ENCODE measurements at places on chromosomes 5 and 9. TPM values are rescaled to one million over a fixed set of nuclear protein-coding genes. Genes with fewer than 3 reads are reported as not detected.

GRCh38 chr5:16791036-16791705, 144.9 kb downstream of the MYO10 start:
- DNase-seq, result peak; percentile 61

GRCh38 chr5:10702911-10703491, 58.0 kb downstream of the DAP start:
- DNase-seq, result peak; percentile 65

GRCh38 chr5:143796125-143796524, 15.8 kb upstream of the HMHB1 start:
- no peak for DNase-seq

- no peak for DNase-seq
Observed at GRCh38 chr9:4515958-4516375, 25.7 kb downstream of the SLC1A1 start.

- DNase-seq, result no peak
Observed at GRCh38 chr5:175653763-175654162, 4.1 kb upstream of the HRH2 start.

DNA sequence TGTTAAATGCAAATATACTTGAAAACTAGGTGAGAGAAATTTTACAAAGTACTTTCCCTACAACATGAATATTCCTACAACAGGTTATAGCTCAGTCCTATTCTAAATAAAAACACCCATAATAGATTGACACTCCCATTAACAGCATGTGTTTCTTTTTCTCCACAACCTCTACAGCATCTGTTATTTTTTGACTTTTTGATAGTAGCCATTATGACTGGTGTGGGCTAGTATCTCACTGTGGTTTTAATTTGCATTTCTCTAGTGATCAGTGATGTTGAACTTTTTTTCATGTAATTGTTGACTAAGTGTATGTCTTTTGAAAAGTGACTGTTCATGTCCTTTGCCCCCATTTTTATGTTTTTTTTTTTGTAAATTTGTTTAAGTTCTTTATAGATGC, 1506.1 kb upstream of the CDH9 start:
- no peak for DNase-seq

GRCh38 chr5:21219966-21220365, 1232.0 kb upstream of the CDH18 start:
- DNase-seq, result no peak

DNA sequence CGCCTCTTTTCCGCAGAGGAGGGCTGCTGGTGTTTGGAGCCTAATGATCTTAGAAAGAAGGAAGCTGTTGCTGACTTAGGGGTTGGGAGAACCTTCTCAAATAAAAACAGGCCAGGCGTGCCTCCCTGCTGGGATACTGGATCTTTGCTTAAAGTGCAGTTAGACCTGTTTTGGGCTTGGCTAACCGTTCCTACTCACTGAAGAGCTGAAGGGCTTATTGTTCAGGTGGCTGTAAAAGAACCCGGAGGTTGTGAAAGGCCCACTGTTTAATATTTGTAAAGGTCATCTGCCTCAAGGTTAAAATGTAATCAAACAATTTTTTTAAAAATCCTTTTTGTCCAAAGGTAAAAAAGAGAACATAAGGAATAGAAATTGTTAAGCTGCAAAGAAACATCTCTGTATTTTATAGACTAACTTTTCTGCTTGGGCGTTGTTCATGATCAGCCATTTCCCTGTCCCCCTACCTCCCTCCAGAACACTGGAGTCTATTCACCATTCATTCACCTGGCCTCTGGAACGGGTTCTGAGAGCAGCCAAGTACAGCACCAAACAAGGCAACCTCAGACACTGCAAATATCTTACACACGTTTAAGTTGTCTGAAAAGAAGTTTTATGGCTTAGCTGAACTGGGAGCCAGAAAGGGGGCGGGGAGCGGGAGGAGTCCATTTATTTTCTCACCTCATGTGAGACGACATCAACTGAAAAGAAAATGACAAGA, 18.6 kb upstream of the MTMR12 start:
- no peak for DNase-seq

DNA sequence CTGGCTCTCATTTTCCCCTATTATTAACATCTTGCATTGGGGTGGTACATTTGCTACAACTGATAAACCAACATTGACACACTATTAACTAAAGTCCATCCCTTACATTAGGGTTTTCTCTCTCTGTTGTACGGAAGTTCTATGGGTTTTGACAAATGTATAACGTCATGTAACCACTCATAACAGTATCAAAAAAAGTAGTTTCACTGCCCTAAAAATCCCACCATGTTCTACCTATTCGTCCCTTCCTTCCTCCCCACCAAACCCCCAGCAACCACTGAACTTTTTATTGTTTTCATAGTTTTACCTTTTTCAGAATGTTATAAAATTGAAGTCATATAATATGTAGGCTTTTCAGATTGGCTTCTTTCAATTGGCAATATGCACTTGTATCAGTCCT, 40.1 kb downstream of the MLLT3 start:
- DNase-seq, result no peak

- DNase-seq, result no peak
Observed at GRCh38 chr9:78437806-78438205, 140.9 kb downstream of the PSAT1 start.

GRCh38 chr5:54285686-54286085, 24.7 kb downstream of the ARL15 start:
- DNase-seq, result no peak

DNA sequence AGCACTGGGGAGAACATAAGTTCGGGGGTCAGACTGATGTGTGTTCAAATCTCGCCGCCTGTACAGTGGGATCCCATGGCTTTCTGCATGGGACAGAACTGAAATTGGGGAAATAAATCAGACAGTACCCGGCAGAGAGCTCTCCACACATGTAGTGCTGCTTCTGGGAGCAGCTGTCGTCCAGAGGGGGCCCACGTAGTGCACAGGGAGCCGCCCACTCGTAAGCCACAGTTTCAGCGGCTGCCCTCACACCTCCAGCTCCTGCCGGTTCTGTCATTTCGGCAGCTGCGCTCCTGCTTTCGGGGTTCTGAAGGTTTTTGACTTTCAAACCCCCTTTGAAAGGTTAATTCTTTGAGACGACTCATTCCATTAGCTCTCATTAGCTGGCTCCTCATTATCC, 83.1 kb downstream of the OLFM1 start:
- no peak for DNase-seq

DNA sequence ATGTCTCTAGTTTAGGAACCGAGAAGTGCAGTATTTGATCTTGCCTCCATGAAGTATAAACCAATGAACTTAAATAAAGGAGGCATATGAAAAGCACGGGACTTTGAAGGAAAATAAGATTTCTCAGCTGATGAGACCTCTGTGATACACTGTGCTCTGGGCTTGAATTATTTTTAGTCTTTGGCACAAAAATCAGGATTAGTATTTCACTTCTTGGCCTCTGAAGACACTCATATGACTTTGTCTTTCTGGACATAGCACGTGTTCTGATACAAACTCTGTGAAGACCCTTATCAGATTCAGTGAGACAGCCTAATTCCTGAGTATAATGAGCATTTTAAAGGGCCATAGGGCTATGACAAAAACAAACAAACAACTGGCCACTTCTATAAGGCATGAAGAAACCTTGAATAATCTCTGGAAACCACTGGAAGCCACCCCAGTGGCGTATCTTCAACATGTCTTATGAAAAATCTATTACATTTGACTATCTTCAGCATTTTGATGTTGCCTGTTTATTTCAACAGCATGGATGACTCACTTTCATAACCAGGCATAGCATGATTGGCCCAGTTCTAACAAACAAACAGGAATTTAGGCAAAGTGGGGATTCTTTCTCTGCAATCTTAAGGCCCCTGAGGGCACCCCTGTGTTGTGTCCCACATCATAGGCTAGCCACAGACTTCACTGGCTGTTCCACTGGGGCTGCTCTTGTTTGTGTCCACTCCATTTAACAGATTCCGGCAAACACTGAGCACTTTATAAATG, 90.3 kb upstream of the ZNF462 start:
- peak; percentile 40 for DNase-seq

DNA sequence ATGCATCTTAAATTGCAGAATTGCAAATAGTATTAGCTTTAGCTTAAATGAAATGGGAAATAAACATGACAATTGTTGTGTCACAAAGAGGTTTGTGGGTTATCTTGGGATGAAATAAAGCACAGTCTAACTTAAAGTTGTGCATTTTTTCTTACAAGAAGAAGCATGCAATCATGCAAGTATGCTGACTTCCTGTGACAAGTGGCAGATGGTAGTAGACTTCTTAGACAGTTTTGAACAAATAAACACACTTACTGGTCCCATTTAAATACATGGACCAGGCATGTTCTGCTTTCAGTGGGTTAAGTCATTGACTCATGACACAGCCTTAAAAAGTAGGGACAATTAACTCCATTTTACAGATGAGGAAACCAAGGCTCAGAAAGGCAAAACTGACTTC, 15.9 kb upstream of the C5orf63 start:
- no peak for DNase-seq

DNA sequence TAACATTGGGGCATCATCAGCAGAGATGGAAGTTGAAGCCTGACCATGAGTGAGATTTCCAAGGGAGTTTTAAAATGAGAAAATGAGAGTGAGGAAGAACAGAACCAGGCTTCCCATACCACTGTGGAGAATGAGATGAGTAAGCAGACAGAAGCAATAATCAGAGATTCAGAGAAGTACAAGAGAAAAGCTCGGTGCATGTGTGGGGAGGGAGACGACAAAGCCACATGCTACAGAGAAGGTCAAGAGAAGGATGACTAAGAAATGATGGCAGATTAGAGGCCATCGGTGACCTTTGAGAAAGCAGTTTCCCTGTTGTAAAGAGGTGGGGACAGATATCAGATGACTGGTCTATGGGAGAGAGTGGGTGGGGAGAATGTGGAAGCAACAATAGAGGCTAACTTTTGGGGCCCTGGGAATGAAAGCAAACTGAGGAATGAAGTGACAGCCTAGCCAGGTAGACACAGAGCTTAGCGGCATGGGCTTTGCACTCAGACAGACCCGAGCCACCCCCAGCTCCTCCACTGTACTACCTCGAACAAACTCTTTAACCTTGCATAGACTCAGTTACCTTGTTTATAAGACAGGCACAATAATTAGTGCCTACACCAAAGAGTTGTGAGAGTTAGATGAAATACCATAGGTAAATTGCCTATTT, 207.7 kb downstream of the PIK3R1 start:
- DNase-seq, result no peak

DNA sequence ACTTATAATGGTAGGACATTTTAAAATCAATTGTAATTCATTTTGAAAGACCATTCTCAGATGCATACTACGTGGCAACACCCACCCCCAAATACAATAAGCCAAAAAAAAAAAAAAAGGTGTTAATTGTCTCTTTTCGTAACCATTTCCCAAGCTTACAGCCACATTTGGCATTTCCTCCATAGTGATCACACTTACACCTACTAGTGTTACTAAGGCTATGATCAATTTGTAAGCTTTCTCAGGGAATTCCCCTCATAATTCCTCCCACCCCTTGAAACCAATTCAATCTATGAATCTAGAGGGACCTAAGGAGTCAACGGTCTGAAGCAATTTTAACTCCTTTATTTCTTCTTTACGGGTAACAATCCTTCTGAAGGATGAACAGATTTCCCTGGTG, 40.1 kb downstream of the NR2F1 start:
- no peak for DNase-seq

GRCh38 chr9:104860263-104860662, 67.7 kb downstream of the ABCA1 start:
- no peak for DNase-seq

DNA sequence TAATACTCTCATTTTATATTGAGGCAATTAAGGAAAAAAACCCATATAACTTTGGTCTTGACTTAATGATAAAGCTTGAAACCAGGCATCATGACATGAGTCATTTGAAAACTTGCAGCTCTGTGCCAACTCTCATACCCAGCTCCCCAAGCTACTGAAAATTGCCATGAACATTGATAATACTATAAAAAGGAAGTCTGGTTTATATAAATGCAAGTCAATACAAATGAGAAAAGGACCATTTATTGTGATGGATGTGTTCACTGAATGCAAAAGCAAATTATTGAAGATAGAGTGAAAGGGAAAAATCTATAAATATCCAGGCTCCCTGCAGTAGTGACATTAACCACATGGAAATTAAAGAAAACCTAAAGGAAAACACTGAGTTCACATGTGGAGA, 116.3 kb downstream of the DEPDC1B start:
- DNase-seq, result no peak

SELENOP gene
- total RNA-seq, result 29.4 TPM

PCDHGA1 gene
- 7.1 TPM for total RNA-seq

NEUROG1 gene
- not detected for total RNA-seq

SLC6A3 gene
- total RNA-seq, result not detected

CENPK gene
- total RNA-seq, result 41.5 TPM

SV2C gene
- total RNA-seq, result not detected

SLC34A3 gene
- not detected for total RNA-seq

COL27A1 gene
- total RNA-seq, result 11.4 TPM

All from LHCN-M2 (cell line).